Amygdala (tissue), 56 donors: ENCODE measurements at places on chromosomes 3 and 15.

DNA sequence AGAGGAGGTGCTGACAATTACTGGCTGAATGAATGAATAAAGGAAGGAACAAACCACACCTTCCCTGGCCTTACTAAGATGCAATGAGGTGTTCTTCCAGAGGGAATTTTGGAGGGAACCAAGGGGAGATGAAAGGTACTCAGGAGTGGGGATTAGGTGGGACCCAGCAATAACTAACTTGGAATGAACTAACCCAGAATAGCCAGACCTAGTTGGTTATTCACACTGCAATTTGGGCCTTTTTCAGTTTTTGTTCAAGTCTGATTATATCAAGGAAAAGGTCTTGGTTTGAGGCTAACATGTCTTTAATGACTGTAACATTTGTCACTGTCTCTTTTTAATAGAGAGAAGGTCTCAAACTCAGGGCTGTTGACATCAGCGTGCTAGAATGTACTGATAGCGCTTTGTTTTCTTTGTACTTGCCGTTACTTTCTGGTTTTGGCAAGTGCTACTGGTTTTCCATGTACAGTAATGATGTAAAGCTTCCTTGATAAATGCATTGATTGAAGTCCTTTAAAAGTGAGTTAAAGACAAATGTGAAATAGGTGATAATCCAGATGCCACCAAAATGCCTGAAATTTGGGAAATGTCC, 3.2 kb upstream of the PLXND1 start:
- DNase-seq = no peak

- DNase-seq = no peak
Measured at GRCh38 chr3:148758303-148758884, 60.7 kb downstream of the AGTR1 start.

- DNase-seq = no peak
Measured at GRCh38 chr15:92653836-92654539, 1.6 kb downstream of the FAM174B start.

DNA sequence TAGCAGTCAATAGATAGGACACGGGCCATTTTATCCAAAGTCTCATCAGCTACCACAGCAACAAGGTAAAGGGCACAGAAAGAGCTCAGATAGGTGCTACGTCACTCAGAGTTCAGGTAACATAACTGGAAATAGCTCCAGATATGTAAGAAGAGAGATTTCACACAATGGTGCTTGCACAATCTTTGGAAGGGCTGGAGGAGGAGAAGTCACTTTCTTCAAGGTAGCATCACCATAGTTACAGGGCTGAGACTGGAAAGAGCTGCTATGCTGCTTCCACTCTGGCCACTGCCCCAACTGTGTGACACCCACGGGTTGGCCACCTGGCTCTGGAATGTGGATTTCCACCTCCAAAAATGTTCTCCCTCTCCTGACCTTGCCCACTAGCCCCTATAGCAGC, 448.8 kb upstream of the THBS1 start:
- no peak for DNase-seq

- DNase-seq = no peak
Measured at GRCh38 chr15:94274745-94275144, 43.4 kb downstream of the MCTP2 start.
